ENCODE measurements at places on chromosomes 7 and 10.
A peak's percentile ranks its signal among the peaks of the same experiment; 100 is the strongest.

GRCh38 chr7:33873981-33874750 lies 31.2 kb upstream of the BMPER start:
- no peak for DNase-seq

DNA sequence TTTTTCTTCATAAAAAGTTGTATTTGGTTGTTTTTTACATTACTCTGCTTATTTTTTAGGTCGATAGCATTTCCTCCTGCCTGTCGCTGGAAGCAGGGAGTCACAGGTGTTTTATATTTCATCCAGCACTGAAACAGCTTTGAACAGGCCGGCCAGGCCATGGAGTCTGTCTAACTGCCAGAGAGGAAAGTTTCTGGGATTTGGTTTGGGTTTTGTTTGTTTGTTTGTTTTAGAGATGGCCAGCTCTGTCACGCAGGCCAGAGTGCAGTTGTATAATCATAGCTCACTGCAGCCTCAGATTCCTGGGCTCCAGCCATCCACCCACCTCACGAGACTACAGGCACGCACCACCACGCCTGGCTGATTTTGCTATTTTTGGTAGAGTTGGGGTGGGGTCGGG lies 23.4 kb downstream of the PROSER2 start:
- no peak for DNase-seq

DNA sequence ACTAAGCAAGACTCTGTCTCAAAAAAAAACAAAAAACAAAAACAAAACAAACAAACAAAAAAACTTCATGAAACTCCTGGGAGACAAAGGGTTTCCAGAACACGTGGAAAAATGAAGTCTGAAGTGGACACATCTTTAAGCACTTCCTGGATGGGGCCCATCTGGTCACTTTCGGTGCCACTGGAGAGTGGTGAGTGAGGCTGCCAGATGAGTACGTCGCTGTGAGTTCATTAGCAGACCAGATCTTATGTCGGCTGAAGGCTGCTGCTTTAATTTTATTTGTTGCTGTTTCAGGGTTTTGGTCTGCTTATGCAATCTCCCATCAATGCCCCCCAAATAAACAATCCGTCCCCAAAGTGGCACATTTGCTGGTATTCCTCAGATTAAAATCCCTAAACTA lies 64.4 kb downstream of the NPTX2 start:
- DNase-seq = no peak

- no peak for DNase-seq
Measured at GRCh38 chr10:11478807-11479206, 132.6 kb downstream of the USP6NL start.

DNA sequence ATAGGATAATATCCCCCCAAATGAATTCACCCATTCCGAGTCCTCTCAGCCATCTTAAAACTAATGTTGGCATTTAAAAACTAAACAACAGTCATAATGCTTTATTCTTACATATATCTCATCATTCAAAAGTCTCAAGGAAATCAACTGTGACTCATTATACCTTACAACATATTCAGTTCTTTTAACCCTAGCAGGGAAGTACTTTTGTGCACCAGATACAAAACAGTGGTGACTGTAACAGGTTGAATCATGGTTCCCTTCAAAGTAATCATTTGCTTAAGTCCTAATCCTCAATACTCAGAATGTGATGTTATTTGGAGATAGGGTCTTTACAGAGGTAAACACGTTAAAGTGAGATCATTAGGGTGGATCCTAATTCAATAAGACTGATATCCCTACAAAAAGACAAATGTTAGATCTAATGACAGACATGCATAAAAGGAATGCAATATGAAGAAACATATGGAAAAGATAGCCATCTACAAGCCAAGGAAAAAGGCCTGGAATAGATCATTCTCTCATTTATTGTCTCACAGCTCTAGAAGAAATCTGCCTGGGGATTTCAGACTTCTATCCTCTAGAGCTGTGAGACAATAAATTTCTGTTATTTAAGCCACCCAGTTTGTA lies 42.3 kb downstream of the RELN start:
- no peak for DNase-seq

DNA sequence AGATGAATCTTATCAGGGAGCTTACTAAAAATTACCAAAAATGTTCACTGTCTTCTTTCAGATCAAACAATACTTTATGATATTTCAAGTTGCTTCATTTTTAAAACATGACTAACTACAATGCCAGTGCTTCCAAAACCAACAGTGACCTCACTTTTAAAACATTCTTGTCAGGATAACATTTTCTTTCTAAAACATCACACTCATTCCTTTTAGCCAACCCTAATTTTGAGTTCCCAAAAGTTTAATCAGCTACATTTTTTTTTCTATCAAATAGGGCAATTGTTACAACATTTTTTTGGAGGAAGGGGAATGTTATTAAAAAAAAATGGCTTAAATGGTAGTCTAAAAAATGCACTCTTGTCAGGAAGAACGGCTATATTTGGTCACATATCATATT lies 37.3 kb downstream of the RTKN2 start:
- DNase-seq = no peak

GRCh38 chr7:95798401-95798930 lies 26.1 kb downstream of the DYNC1I1 start:
- DNase-seq = no peak

DNA sequence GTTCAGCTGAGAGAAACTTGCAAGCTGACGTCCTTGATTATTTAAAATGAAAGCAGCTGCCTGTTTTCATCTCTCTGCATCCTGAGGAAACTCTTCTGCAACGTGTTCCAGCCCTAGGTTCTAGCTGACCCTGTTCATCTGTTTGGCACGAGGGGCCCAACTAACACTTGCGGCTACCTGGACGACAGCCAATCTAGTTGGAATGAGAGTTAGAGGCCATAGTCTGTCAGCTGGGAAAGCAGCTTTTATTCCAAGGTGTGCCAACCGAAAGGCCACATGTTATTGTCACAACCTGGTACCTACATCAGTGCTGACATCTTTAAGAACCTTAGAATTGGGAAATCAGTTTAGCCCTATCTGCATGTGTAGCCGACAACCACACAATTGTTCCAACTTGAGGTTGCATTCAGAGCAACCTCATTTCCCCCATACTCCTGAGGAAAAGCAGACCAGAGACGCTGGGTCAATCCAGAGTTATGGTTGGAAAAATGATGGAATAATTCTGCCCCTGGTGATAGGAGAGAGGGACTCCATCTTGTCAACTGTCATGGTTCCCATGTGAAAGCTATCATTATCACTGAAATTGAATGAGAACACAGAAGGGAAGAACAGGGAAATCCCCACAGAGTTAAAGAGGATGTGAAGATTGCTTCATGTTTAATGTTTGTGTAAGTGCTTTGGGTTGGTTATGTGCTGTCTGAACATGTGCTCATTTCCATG lies 121.6 kb downstream of the EGFR start:
- no peak for DNase-seq

DNA sequence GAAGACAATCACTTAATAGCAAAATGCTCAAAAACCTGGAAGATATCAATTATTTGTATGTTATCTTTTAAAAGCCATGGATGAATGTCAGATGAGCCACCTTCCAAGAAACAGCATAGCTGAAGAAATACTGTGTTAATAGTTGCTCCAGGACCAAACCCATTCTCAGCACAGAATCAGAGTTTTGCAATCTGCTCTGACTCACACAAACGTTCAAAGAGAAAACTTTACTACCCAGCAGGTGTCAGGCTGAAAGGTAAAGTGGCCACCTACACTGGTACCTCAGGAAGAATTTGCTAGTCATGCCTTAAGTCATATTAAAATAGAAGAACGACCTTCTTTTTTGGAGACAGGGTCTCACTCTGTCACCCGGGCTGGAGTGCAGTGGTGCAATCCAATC lies 526.5 kb downstream of the PARD3 start:
- DNase-seq = no peak

- no peak for DNase-seq
Measured at GRCh38 chr10:122164023-122164601, 107.0 kb upstream of the BTBD16 start.

- no peak for DNase-seq
Measured at GRCh38 chr10:132070724-132071123, 5.0 kb downstream of the JAKMIP3 start.

GRCh38 chr7:13107291-13107690 lies 419.9 kb downstream of the ARL4A start:
- DNase-seq = no peak

DNA sequence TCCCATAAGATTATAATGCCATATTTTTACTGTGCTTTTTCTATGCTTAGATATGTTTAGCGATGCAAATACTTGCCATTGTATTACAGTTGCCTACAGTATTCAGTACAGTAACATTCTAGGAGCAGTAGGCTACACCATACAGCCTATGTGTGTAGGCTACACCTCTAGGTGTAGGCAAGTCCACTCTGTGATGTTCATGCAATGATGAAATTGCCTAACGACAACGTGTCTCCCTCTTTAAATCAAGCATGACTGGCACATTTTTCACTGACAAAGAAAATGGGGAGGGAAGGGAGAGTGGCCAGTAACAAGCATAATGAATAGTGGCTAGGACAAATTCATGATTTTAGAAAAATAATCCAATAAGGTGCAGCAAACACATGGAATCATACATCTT lies 1.7 kb downstream of the NCAPG2 start:
- no peak for DNase-seq

DNA sequence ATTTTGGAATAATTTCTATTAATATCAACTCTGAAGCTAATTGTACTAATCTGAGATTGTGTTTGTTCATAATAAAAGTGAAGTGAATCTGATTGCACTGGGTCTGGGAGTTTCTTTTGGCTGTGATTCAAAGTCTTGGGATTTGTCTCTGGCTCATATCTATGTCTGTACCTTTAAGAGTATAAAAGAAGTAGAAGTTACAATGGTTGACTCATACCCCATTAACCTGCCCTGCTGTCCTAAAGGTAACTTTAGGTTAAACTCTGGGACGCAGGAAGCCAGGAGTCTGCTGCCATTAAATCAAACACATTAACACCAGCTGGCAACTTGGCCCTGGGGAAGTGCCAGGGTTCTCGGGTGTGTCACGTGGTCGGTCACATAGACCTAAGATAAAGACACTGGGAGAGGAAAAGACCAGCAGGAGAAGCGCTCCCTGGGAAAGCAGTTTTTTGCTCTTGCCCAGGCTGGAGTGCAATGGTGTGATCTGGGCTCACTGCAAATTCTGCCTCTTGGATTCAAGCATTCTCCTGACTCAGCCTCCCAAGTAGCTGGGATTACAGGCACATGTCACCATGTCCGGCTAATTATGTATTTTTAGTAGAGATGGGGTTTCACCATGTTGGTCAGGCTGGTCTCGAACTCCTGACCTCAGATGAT lies 17.8 kb downstream of the SCD start:
- no peak for DNase-seq

DNA sequence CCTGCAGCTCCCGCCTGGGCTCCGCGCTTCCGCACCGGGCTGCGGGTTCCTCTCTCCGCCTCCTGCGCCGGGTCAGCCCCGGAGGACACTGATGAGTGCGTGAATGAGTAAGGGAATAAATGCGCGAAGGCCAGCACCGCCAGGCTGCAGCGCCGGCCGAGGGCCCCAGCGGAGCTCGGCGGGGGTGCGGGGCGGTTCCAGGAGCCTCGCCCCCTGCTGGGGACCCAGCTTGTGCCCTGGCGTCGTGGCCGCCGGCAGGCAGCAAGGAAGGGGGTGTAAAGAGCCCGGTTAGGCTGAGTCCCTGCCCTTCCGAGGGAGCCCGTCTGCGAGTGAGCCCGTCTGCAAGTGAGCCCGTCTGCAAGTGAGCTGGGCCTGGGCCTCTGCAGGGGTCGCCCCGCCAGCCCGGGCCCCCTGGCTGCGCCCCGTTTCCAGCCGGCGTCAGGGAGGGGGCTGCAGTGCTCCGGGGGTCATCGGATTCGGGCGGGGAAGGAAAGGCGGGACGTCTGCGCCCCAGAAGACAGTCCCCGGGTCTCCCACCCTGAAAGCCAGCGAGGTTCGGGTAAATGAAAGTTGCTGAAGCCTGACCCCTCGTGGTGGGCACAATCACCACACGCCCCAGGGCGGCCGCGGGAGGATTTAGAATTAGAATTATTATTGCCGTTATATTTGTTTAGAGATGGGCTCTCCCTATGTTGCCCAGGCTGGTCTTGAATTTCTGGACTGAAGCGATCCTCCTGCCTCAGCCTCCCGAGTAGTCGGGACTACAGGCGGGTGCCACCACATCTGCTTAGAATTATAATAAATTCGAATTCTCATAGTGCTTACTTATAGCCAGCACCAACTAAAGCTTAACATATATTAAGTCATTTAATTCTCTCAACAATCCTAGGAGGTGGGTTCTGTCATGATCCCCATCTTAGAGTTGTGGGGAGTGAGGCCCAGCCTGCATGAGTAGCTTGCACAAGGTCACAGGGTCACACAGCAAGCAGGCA lies 8.6 kb upstream of the CRYGN start:
- peak; percentile 69 for DNase-seq

DNA sequence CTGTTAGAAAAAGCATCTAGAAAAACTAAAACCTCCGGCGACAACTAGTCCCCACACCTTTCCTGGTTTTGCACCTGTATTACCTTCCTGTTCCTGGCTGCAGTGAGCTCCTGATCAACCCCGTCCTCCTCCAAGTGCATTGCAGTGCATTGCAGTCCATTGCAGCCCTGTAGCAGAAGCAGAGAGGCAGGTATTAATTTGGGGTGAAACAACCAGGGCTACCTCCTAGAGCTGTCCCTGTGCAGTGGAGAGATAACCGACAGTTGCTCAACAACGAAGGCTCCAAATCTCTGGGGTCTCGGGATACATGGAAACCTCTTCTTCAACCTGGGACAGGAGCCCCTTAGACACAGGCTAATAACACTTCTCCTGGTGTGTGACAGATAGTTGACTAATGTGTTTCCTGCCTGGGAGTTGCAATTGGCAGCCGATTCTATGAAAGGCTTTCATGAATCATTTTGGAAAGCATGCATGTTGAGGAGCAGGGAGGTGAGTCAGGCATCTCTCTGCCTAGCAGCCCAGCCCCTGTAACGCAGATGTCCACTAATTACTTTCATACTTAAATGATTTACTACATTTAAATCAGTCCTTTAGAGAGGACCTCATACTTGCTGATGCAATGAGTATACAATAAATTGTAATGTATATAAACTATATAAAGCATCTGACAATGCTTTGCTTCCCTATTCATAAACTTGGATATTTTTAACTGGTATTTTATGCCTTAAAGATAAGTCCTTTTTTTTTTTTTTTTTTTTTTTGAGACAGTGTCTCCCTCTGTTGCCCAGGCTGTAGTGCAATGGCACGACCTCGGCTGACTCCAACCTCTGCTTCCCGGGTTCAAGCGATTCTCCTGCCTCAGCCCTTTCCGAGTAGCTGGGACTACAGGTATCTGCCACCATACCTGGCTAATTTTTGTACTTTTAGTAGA lies 59.0 kb downstream of the PRR15 start:
- no peak for DNase-seq

- no peak for DNase-seq
Measured at GRCh38 chr7:81173766-81174281, 255.0 kb upstream of the SEMA3C start.

- no peak for DNase-seq
Measured at GRCh38 chr7:110827287-110827855, 263.6 kb upstream of the LRRN3 start.

GRCh38 chr7:73987298-73987697 lies 40.7 kb upstream of the ELN start:
- DNase-seq = no peak
